Type B pancreatic cell (in vitro differentiated cells): ENCODE measurements at places on chromosomes 16 and 17. TPM values are rescaled to one million over a fixed set of nuclear protein-coding genes. Genes with fewer than 3 reads are reported as not detected.

Gene COPZ2
- 1.9 and 5.7 TPM in 2 replicates for total RNA-seq

DNA sequence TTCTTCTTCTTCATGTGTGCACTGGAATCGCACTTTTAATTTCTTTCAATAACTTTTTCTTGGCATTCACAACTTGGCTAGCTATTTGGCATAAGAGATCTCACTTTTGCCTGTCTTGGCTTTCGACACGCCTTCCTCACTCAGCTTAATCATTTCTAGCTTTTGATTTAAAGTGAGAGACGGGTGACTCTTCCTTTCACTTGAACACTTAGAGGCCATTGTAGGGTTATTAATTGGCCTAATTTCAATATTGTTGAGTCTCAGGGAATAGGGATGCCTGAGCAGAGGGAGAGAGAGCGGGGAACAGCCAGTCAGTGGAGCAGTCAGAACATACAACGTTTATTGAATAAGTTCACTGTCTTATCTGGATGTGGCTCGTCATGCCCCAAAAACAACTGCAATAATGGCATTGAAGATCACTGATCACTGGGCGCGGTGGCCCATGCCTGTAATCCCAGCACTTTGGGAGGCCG is 200.3 kb downstream of the SEC14L1 start:
- no peak overlapping the region for H3K4me3 ChIP-seq
- no peaks in the 10 kb centered on the region for H3K27me3 ChIP-seq
- H3K36me3 ChIP-seq, result peaks cover 4% of the 10 kb centered on the region
- no peak for DNase-seq
- no peak overlapping the region for H3K27ac ChIP-seq

Gene SOX9
- 19.0 and 54.0 TPM in 2 replicates for total RNA-seq

GRCh38 chr16:88308441-88309173 is 74.2 kb upstream of the ZNF469 start:
- no peak overlapping the region for H3K27ac ChIP-seq
- no peaks in the 10 kb centered on the region for H3K36me3 ChIP-seq

DNA sequence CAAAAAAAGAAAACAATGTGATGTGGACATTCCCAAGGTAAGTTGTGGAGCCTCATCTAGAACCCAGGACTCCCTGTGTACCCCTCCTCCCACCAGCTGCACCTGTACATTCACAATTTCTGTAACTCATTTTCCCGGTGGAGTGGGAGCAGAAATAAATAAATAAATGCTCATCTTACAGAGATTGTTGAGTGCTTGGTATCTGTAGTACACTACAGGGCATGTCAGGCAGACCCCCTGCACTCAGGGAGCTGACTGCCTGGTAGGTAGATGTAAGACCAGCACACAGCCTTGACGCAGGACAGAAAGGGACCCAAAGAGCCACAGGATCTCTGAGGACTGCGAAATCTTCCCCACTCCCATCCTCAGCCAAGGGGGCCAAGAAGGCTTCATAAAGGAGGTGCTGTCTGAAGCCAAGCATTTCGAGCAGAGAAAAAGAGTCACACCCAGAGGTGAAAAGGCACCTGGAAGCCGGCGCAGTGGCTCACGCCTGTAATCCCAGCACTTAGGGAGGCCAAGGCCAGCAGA is 6.5 kb downstream of the EIF1 start:
- no peak for DNase-seq
- peak overlapping the region; percentile 50 for H3K27ac ChIP-seq
- peaks cover 28% of the 10 kb centered on the region for H3K36me3 ChIP-seq
- H3K4me3 ChIP-seq, result no peak overlapping the region
- H3K4me1 ChIP-seq, result peaks cover 8% of the 10 kb centered on the region

GRCh38 chr17:39601758-39602532 is 5.8 kb downstream of the NEUROD2 start:
- no peak overlapping the region for H3K4me3 ChIP-seq
- peaks cover 4% of the 10 kb centered on the region for H3K36me3 ChIP-seq
- no peaks in the 10 kb centered on the region for H3K4me1 ChIP-seq
- H3K27ac ChIP-seq, result no peak overlapping the region
- DNase-seq, result no peak

GRCh38 chr16:70612931-70613330 is 33.4 kb upstream of the IL34 start:
- no peaks in the 10 kb centered on the region for H3K36me3 ChIP-seq
- H3K4me3 ChIP-seq, result no peak overlapping the region
- H3K27ac ChIP-seq, result no peak overlapping the region
- H3K4me1 ChIP-seq, result no peaks in the 10 kb centered on the region
- DNase-seq, result no peak

Gene ABAT
- total RNA-seq, result 21.1 and 32.1 TPM in 2 replicates

Gene HEATR9
- total RNA-seq, result not detected in 2 replicates

- H3K27me3 ChIP-seq, result no peaks in the 10 kb centered on the region
- no peak for DNase-seq
- H3K36me3 ChIP-seq, result no peaks in the 10 kb centered on the region
- peak overlapping the region; percentile 51 for H3K4me3 ChIP-seq
Observed at GRCh38 chr16:11359370-11359769, 14.1 kb downstream of the RMI2 start.

GRCh38 chr17:7437369-7437863 is 1.9 kb upstream of the FGF11 start:
- peaks cover 49% of the 10 kb centered on the region for H3K27me3 ChIP-seq
- peak overlapping the region; percentile 99 for H3K27ac ChIP-seq
- peak overlapping the region; percentile 93 for H3K4me3 ChIP-seq
- peaks cover 30% of the 10 kb centered on the region for H3K4me1 ChIP-seq
- H3K36me3 ChIP-seq, result peaks cover 4% of the 10 kb centered on the region

GRCh38 chr17:69325518-69326376 is 1.2 kb downstream of the ABCA5 start:
- peaks cover 9% of the 10 kb centered on the region for H3K27me3 ChIP-seq
- H3K36me3 ChIP-seq, result no peaks in the 10 kb centered on the region
- H3K4me3 ChIP-seq, result peak overlapping the region; percentile 96
- H3K4me1 ChIP-seq, result peaks cover 29% of the 10 kb centered on the region
- DNase-seq, result no peak
- H3K27ac ChIP-seq, result peak overlapping the region; percentile 93

- H3K36me3 ChIP-seq, result peaks cover 6% of the 10 kb centered on the region
- no peaks in the 10 kb centered on the region for H3K27me3 ChIP-seq
- H3K27ac ChIP-seq, result no peak overlapping the region
- H3K4me3 ChIP-seq, result no peak overlapping the region
- peaks cover 31% of the 10 kb centered on the region for H3K4me1 ChIP-seq
Observed at GRCh38 chr16:49672753-49673152, 183.2 kb downstream of the ZNF423 start.

DNA sequence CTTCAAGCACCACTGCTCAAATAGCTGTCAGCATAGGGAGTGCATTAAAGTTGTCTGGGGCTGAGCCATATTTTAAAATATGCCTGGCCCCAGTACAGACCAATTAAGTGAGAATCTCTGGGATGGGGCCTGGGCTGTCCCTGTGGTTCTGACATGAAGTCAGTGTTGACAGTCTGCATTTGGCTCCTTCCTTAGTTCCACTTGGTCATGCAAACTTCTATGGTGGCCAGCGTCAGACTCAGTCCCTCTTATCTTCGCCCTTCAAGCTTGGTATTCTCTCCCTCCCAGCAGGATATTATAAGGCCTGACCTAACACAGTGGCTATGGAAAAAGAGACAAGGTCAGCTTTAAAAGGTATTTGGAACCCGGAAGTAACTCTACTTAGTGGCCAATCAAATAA is 177.2 kb downstream of the PMP22 start:
- H3K4me3 ChIP-seq, result no peak overlapping the region
- H3K36me3 ChIP-seq, result no peaks in the 10 kb centered on the region
- H3K27me3 ChIP-seq, result peaks cover 6% of the 10 kb centered on the region
- no peak overlapping the region for H3K27ac ChIP-seq
- peaks cover 3% of the 10 kb centered on the region for H3K4me1 ChIP-seq
- DNase-seq, result no peak

DNA sequence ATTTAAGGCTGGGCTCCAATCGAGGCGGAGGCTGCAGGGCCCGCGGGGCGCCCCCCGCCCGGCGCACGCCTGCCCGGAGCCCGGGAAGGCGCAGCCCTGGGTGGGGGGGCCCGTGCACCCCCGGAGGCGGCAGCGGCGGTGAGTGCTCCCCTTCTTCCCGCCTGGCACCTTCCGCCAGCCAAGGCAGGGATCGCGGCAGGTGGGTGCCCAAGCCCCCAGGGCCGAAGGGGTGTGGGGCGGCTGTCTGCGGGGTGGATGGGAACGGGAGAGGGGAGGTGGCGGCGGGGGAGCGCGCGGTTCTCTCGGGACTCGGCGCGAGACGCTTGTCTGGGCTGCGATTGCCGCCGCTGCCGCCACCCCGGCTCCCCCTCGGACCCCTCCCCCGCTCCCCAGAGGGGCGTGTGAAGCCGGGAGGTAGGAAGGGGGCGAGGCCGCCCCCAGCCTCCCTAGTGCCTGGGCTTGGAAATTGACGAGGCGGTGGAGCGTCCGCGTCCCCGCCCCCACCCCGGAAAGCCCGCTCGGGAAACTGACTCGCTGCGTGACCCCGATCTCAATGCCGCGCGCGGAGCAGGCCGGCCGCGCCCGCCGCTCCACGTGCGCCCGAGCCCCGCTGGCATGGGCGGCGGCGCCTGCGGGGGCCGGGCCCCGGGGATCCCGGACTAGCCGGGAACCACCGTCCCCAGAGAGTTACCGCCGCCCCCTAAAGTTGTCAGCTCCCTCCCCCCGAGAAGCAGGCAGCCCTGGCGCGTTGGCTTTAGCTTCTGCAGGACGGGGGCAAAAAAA is 231.5 kb downstream of the MRTFB start:
- H3K4me1 ChIP-seq, result peaks cover 39% of the 10 kb centered on the region
- H3K4me3 ChIP-seq, result peak overlapping the region; percentile 86
- no peak for DNase-seq
- peaks cover 40% of the 10 kb centered on the region for H3K27me3 ChIP-seq

DNA sequence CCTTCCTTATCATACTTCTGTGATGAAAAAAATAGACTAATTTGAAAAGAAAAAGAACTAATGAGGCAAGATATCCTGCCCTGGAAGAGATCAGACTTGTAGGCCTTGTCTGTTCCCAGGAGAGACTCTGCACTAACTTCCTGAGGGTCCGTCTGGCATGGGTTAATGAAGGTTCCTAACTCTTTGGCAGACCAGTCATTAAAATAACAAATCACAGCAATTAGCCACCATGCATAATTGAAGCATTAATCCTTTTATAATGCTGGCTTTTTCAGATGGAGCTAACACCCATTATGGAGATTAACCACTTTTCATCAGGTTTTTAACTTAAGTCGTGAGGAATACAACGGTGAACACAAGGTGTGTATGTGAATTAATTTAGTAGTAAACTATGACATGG is 10.4 kb upstream of the KRT10 start:
- H3K27ac ChIP-seq, result no peak overlapping the region
- no peak for DNase-seq
- H3K36me3 ChIP-seq, result peaks cover 14% of the 10 kb centered on the region
- no peak overlapping the region for H3K4me3 ChIP-seq
- H3K4me1 ChIP-seq, result no peaks in the 10 kb centered on the region

Gene KRT25
- total RNA-seq, result not detected in 2 replicates

DNA sequence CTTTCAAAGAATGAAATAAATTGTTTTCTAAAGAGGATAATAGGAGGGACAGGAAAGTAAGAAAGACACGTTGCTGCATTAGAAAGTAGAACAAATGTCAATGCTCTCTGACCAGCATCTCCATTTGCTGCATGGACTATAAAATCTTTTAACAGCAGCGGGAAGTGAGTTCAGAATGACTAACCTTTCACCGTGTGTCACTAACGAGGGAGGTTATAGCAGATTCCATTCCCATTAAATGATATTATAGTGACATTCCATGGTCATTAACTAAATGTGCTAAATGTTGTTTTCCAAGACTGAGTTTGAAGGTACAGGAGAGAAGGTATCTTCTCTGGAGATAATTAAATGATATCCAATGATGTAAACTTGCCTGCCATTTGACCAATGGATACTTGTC is 127.1 kb upstream of the HS3ST3A1 start:
- no peaks in the 10 kb centered on the region for H3K27me3 ChIP-seq
- no peak overlapping the region for H3K27ac ChIP-seq
- H3K4me1 ChIP-seq, result peaks cover 4% of the 10 kb centered on the region
- H3K36me3 ChIP-seq, result no peaks in the 10 kb centered on the region
- no peak for DNase-seq

DNA sequence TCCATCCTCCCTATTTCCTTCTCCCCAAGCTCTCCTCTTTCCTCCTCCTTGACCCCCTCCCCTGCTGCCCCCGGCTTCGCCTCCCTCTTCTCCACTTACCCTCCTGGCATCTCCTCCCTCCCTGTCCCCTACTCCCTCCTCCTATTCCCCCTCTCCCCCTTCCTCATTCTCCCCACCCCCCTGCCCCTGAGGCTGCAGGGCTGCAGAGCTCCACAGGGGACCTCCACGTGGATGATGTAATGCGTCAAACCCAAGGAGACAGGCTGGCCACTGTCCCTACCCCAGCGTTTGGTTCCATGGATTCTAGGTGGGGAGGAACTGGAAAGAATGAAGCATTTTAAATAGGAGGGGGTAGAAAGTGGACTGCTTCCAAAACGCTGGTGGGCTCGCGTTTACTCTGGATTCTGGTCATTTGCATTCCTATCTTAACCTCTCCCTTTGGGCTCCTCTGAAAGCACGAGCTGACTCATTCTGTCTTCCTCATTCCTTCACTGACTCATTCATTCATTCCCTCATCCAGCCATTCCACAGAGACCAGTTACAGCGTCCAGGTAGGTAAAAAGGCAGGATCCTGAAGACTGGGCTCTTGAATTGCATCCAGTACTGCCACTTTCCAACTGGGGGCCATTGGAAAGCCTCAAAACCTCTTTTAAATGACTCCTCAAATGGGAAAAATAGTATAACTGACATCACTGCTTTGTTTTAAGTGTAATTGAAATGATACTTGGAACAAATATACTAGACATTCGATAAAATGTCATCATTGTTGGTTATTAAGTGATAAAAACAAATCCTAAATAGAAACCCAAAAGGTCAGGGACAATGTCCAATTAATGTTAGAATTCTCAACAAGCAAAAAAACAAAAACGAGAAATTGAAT is 943 bp upstream of the COTL1 start:
- H3K36me3 ChIP-seq, result peaks cover 8% of the 10 kb centered on the region
- no peak for DNase-seq
- H3K27me3 ChIP-seq, result peaks cover 6% of the 10 kb centered on the region

- no peaks in the 10 kb centered on the region for H3K36me3 ChIP-seq
- no peak overlapping the region for H3K27ac ChIP-seq
- peaks cover 41% of the 10 kb centered on the region for H3K27me3 ChIP-seq
- DNase-seq, result no peak
- no peaks in the 10 kb centered on the region for H3K4me1 ChIP-seq
- no peak overlapping the region for H3K4me3 ChIP-seq
Observed at GRCh38 chr16:66462912-66463311, 35.8 kb downstream of the BEAN1 start.

Gene CCL4
- 0.57 TPM in 1 of 2 replicates, not detected in the other for total RNA-seq

Gene FZD2
- total RNA-seq, result 3.6 and 54.4 TPM in 2 replicates

- H3K36me3 ChIP-seq, result peaks cover 10% of the 10 kb centered on the region
- no peak overlapping the region for H3K4me3 ChIP-seq
- no peaks in the 10 kb centered on the region for H3K27me3 ChIP-seq
- no peaks in the 10 kb centered on the region for H3K4me1 ChIP-seq
Observed at GRCh38 chr17:12107905-12108304, 87.2 kb downstream of the MAP2K4 start.

DNA sequence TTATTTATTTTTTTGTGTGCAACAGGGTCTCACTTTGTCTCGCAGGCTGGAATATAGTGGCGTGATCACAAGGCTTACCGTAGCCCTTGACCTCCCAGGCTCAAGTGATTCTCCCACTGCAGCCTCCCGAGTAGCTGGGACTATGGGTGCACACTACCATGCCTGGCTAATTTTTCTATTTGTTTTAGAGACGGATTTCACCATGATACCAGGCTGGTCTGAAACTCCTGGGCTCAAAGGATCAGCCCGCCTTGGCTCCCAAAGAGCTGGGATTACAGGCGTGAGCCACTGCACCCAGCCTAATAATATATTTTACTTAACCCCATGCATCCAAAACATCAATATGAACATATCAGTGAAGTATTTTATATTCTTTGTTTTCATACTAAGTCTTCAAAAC is 2.0 kb downstream of the CCDC200 start:
- H3K36me3 ChIP-seq, result no peaks in the 10 kb centered on the region
- no peak overlapping the region for H3K4me3 ChIP-seq
- no peak overlapping the region for H3K27ac ChIP-seq

Gene OR3A3
- not detected in 2 replicates for total RNA-seq
